ENCODE measurements at places on chromosomes 13 and 19.
A peak's percentile ranks its signal among the peaks of the same experiment; 100 is the strongest.

- H3K27ac ChIP-seq, result no peak overlapping the region
- no peak for DNase-seq
These were observed 79.4 kb downstream of the ZIC5 start for GRCh38 chr13:99892196-99892613.

- H3K4me1 ChIP-seq, result no peaks in the 10 kb centered on the region
- peak overlapping the region; percentile 75 for H3K27ac ChIP-seq
- H3K27me3 ChIP-seq, result no peaks in the 10 kb centered on the region
- H3K4me3 ChIP-seq, result no peak overlapping the region
- no peak for DNase-seq
- H3K36me3 ChIP-seq, result no peaks in the 10 kb centered on the region
These were observed 31.9 kb downstream of the PAK4 start for GRCh38 chr19:39157275-39157996.

DNA sequence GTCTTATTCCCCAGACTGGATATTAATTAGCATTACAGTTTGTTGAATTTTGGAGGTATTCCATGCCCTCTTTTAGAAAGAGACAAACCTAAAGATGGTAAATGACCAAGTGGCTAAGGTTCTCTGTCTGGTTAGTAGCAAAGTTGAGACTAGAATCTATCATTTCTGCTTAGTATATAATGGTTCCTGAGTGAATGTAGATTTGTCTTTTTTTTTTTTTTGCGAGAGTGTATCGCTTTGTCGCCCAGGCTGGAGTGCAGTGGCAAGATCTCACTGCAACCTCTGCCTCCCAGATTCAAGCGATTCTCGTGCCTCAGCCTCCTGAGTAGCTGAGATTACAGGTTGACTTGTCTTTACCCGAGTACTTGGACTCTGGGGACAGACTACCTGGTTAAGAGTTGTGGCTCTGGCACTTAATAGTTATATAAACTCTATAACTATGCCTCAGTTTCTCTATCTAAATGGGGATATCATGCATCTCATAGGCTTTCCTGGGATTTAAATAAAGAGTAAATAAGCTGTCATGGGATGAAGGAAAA is 2.7 kb downstream of the NAA16 start:
- no peak for DNase-seq
- H3K4me3 ChIP-seq, result no peak overlapping the region
- peaks cover 5% of the 10 kb centered on the region for H3K4me1 ChIP-seq
- no peaks in the 10 kb centered on the region for H3K27me3 ChIP-seq

DNA sequence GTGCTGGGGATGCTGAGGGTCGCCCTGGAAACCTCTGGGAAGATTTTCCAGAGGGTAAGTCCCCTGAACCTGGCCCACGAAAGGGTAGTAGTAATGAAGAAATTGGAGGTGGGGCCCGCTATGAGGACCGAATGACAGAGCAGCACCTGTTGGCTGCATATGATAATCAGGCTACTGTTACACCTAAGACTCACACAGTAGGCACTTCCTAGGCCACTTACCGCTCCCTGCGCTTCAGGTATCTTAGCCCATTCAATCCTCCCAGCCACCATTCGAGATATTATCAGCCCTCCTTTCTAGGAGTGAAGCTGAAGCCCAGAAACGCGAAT is 4.3 kb upstream of the LRFN3 start:
- H3K27ac ChIP-seq, result no peak overlapping the region
- no peaks in the 10 kb centered on the region for H3K27me3 ChIP-seq
- no peaks in the 10 kb centered on the region for H3K4me1 ChIP-seq
- DNase-seq, result no peak

DNA sequence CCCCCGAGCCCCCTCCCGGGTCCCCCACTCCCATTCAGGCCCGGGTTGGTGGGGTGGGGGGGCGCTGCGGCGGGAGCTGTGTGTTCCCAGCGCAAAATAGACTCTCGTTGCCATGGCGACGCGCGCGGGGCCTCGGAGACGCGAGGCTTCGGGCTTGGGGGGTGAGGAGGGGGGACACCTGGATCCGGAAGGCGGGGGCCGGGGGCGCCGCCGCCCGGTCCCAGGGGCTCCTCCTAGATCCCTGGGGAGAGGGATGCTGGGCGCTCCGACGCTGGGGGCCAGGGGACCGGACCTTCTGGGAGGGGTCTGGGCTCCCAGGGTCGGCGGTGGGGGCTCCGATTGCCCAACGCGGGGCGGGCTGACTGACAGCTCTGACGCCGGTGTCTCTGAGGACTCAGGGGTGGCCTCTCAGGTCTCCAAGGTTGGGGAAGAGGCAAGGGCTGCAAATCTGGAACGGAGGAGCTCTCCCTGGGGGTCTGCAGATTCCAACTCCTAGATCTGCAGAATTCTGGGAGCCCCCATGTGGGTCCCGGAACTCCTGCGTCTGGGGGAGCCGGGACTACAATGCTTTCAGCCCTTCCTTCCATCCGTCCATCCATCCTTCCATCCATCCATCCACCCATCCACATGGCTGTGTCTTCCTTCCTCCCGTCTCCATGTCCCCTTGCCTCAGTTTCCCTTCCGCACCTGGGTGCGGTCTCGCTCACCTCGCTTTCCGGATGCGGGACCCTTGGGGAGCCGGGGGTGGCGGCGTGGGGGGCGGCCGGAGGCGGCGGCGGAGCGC is 9.1 kb upstream of the SHISA7 start:
- H3K4me3 ChIP-seq, result no peak overlapping the region
- no peak for DNase-seq
- peaks cover 42% of the 10 kb centered on the region for H3K27me3 ChIP-seq
- H3K36me3 ChIP-seq, result no peaks in the 10 kb centered on the region

DNA sequence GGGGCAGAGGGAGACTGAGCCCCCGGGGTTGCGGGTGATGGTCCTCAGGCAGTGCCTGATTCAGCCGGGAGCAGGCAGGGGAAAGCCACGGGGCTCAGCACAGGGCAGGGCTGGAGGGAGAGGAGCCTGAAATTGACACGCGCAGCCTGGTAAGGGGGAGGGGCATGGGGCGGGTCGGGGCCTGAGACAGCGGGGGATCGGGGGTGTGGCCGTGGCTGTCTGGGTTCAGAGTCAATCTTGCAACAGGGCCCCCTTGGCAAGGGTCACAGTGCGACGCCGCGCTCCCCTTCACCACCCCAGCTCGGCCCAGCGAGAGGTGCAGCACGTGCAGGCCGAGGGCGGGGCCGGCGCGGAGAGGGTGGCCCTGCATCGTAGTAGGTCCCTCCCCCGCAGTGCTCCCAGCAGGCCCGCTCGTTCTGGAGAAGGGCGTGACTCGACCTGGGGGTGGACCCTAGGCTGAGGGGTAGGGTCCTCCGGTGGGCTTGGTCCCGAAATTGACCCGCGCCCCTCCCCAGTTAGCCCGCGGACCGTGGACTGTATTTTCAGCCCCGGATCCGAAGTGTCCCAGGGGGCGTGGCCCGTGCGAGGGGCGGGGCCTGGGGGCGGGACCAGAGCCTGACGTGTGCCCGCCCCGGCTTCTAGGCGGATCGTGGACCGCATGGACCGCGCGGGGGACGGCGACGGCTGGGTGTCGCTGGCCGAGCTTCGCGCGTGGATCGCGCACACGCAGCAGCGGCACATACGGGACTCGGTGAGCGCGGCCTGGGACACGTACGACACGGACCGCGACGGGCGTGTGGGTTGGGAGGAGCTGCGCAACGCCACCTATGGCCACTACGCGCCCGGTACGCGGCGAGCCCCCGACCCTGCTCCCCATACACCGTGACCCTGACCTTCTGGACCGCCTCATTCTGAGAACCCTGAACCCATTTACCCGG is 6.0 kb downstream of the RCN3 start:
- peaks cover 5% of the 10 kb centered on the region for H3K4me1 ChIP-seq
- H3K36me3 ChIP-seq, result peaks cover 10% of the 10 kb centered on the region
- H3K27ac ChIP-seq, result no peak overlapping the region
- H3K27me3 ChIP-seq, result no peaks in the 10 kb centered on the region
- peak overlapping the region; percentile 59 for H3K4me3 ChIP-seq
- DNase-seq, result peak; percentile 73

DNA sequence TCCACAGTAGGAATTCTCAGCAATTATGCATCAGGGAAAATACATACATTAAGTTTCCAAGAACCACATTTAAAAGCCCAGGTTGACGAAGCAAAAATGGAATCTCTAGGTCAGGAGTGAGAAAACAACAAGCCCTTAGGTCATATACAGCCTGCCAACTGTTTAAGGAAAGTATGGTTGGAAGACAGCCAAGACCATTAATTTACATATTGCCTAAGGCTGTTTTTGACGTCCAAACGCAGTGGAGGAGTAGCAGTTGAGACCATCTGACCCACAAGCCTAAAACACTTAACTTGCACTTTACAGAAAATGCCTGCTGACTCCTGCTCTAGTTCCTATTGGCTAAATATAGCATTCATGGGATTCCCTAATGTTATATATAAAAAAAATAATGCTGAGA is 299.0 kb downstream of the ITGBL1 start:
- no peak overlapping the region for H3K27ac ChIP-seq
- no peak overlapping the region for H3K4me3 ChIP-seq
- no peaks in the 10 kb centered on the region for H3K27me3 ChIP-seq
- no peaks in the 10 kb centered on the region for H3K4me1 ChIP-seq
- DNase-seq, result peak; percentile 53

GRCh38 chr19:18951721-18952281 is 10.8 kb upstream of the HOMER3 start:
- H3K27me3 ChIP-seq, result no peaks in the 10 kb centered on the region
- H3K4me3 ChIP-seq, result no peak overlapping the region
- H3K36me3 ChIP-seq, result no peaks in the 10 kb centered on the region
- no peaks in the 10 kb centered on the region for H3K4me1 ChIP-seq
- DNase-seq, result no peak

DNA sequence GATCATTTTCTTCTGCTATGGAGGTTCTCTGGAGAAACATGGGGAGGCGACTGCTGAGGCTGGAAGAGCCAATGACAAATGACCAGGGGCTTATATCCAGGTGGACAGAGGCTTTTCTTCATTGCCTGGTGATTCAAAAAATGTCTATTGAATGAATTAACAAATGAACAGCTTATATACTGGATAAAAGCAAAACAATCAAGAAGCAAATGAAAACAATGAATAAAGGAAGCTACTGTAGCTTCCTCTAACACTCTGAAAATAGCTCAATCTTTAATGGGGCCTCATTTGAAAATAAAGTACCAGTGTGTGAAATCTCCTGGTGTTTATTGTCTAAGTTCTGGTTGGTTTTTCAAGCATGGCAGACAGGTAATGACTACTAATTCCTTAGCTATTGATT is 167.5 kb upstream of the TMTC4 start:
- H3K27ac ChIP-seq, result no peak overlapping the region
- no peak for DNase-seq
- H3K4me3 ChIP-seq, result no peak overlapping the region
- no peaks in the 10 kb centered on the region for H3K4me1 ChIP-seq

GRCh38 chr13:66139701-66140100 is 1090.4 kb downstream of the PCDH9 start:
- peak; percentile 38 for DNase-seq
- H3K27ac ChIP-seq, result no peak overlapping the region
- no peaks in the 10 kb centered on the region for H3K4me1 ChIP-seq
- H3K36me3 ChIP-seq, result no peaks in the 10 kb centered on the region
- H3K27me3 ChIP-seq, result no peaks in the 10 kb centered on the region

DNA sequence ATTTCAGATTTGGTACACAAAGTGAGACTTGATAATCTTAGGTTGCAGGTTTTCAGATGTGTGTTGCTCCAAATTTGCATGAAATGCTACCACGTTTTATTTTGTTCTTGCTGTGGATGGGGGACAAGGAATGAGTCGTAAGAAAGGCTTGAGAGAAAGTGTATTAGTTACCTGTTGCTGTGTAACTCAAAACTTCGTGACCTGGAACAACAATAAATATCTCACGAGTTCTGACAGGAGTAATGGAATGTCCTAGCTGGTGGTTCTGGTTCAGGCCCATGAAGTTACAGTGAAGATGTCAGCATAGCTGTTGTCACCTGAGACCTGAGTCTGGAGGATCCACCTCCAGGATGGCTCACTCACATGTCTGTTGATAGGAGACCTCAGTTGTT is 1.2 kb downstream of the ZNF8 start:
- H3K27ac ChIP-seq, result no peak overlapping the region
- DNase-seq, result no peak
- peaks cover 3% of the 10 kb centered on the region for H3K36me3 ChIP-seq
- H3K4me3 ChIP-seq, result no peak overlapping the region
- H3K4me1 ChIP-seq, result no peaks in the 10 kb centered on the region
- no peaks in the 10 kb centered on the region for H3K27me3 ChIP-seq

- peaks cover 10% of the 10 kb centered on the region for H3K4me1 ChIP-seq
- no peaks in the 10 kb centered on the region for H3K27me3 ChIP-seq
- H3K36me3 ChIP-seq, result no peaks in the 10 kb centered on the region
- DNase-seq, result no peak
These were observed 342.2 kb upstream of the KLF12 start for GRCh38 chr13:74476365-74476764.

- H3K4me1 ChIP-seq, result peaks cover 14% of the 10 kb centered on the region
- H3K27ac ChIP-seq, result peak overlapping the region; percentile 82
- peak overlapping the region; percentile 98 for H3K4me3 ChIP-seq
- DNase-seq, result peak; percentile 34
These were observed 407 bp upstream of the ZNF550 start for GRCh38 chr19:57560049-57560491.

DNA sequence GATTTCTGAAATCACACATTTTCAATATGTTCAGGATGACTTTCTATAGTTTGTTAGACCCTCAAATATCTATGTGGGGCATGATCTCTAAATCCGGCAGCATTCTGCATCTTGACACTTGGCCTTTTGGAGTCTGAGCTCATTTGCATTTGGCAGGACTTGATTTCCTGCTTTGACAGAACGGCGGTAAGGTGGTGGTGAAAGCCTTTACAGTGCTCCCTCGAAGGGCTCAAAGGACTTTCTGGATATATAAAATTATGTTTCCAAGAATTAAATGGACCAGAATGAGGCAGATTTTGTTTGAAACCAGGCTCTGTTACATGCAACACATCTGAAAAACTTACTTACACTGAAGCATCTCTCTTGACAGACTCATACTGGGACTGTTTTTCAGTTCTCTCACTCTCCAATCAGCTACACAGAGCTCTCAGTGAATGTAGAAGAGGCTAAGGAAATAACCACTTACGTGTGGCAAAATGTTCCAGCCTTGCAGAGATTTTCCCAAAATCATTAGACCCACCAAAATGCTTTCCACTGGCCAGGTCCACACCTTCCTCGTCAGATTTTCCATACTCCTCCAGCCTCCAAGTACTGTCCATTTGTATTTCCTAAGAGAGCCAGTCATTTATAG is 207.2 kb downstream of the SPRY2 start:
- no peaks in the 10 kb centered on the region for H3K27me3 ChIP-seq
- H3K27ac ChIP-seq, result peak overlapping the region; percentile 72
- no peak overlapping the region for H3K4me3 ChIP-seq
- H3K36me3 ChIP-seq, result no peaks in the 10 kb centered on the region
- peaks cover 11% of the 10 kb centered on the region for H3K4me1 ChIP-seq
- DNase-seq, result no peak

- peaks cover 4% of the 10 kb centered on the region for H3K27me3 ChIP-seq
- peaks cover 4% of the 10 kb centered on the region for H3K4me1 ChIP-seq
- no peak overlapping the region for H3K27ac ChIP-seq
- no peaks in the 10 kb centered on the region for H3K36me3 ChIP-seq
- no peak for DNase-seq
These were observed 900 bp downstream of the MCEMP1 start for GRCh38 chr19:7677669-7678311.

DNA sequence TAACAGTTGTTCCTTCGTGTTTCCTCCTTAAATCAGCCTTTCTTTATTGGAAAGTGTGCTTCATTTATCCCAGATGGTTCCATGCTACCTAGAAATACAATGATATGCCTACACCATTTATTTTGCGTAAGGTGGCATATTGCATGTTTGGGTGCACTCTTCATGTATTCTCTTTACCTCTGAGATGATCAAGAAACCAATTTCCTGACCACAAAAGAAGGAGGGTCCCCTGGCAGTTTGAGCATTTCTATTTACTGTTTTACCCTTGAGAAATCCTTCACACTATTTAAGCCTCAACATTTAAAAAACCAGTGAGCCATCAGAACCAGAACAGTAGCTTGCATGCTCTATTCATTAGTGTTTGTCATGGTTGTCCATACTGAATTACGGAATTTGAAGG is 354.0 kb downstream of the MTUS2 start:
- H3K36me3 ChIP-seq, result no peaks in the 10 kb centered on the region
- no peaks in the 10 kb centered on the region for H3K27me3 ChIP-seq
- no peak overlapping the region for H3K4me3 ChIP-seq
- no peak for DNase-seq
- H3K27ac ChIP-seq, result no peak overlapping the region

Data from lung (tissue), 17 donors.